ENCODE measurements at places on chromosomes 2 and 18. TPM values are rescaled to one million over a fixed set of nuclear protein-coding genes. Genes with fewer than 3 reads are reported as not detected.

GRCh38 chr2:223633656-223634055 lies 31.5 kb upstream of the SCG2 start:
- DNase-seq, result no peak

DNA sequence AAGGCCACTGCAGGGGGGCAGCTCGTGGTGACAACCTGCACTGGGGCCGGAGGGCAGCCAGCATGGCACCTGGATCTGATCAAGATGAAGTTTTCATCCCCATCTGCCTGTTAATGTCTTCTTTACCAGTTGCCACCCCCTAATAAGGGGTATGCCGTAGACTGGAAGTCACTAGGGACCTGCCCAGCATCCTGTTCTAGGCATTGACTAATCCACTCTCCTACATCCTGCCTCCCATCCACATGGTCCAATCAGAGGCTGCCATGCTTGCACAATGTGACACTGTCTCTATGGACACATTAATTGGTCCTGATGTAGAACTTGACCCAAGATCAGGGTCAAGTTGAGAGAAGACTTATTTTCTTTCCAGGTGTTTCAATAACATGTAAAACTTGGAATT lies 95.1 kb upstream of the LCLAT1 start:
- DNase-seq, result no peak

- DNase-seq, result no peak
Measured at GRCh38 chr2:100894105-100894795, 74.3 kb downstream of the NPAS2 start.

- no peak for DNase-seq
Measured at GRCh38 chr2:80199504-80199903, 105.0 kb downstream of the LRRTM1 start.

GRCh38 chr2:204643326-204643725 lies 98.1 kb downstream of the PARD3B start:
- DNase-seq, result no peak

- no peak for DNase-seq
Measured at GRCh38 chr2:144511226-144511810, 8.6 kb downstream of the ZEB2 start.

The ETAA1 gene
- total RNA-seq, result 11.7 TPM

The CD8B2 gene
- 0.19 TPM for total RNA-seq

The MXD1 gene
- total RNA-seq, result 15.9 TPM
